Astrocyte of the hippocampus (primary cell): ENCODE measurements at places on chromosomes 1 and 21.

DNA sequence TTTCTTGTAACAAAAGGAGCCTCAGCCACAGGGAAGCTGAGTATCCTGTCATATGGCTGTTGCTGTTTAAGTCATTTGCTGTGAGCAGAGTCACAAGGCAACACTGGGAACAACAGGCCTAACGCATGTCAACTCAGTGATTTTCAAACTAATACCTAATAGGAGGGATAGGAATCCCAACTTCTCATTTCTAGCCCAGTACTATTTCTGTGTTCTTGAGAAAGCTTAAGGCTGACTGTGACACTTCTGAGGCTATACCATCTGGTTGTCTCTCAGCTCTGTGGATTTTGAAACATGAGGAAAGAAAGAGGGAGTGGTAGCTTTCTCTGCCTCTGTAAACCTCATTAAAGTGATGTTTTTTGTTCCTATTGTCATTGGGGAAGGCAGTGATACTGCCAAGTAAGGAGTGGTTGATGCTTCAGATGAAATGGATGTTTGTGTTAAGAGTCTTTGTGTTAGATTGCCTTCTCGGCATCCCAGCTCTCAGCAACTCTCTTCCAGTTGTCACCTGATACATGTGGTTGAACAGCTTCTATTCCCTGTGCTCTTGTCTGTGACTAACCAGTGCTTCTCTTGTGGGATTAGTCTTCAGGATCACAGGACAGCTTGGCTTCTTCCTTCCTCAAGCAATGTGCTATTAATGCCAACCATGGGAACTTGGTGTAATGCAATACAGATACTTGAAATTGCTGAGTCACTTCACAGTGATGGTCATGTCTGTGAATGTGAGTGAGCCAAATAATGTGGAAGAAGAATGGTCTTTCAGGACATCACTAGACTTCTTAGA lies 166.8 kb upstream of the IVNS1ABP start:
- peak; percentile 83 for DNase-seq

GRCh38 chr1:4978660-4979390 lies 324.4 kb downstream of the AJAP1 start:
- DNase-seq: no peak

GRCh38 chr21:25422610-25423608 lies 184.4 kb downstream of the MRPL39 start:
- DNase-seq: no peak

DNA sequence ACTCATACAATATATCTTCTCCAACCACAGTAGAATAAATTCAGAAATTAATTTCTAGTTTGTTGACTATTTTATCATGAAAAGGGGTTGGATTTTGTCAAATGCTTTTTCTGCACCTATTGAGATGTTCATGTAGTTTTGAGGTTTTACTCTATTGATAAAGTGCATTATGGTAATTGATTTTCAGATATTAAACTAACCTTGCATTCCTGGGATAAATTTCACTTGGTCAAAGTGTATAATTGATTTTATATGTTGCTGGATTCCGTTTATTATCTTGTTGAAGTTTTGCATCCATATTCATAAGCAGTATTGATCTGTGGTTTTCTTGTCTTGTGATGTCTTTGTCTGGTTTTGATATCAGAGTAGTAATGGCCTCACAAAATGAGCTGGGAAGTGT lies 34.4 kb upstream of the HYI start:
- DNase-seq: no peak

DNA sequence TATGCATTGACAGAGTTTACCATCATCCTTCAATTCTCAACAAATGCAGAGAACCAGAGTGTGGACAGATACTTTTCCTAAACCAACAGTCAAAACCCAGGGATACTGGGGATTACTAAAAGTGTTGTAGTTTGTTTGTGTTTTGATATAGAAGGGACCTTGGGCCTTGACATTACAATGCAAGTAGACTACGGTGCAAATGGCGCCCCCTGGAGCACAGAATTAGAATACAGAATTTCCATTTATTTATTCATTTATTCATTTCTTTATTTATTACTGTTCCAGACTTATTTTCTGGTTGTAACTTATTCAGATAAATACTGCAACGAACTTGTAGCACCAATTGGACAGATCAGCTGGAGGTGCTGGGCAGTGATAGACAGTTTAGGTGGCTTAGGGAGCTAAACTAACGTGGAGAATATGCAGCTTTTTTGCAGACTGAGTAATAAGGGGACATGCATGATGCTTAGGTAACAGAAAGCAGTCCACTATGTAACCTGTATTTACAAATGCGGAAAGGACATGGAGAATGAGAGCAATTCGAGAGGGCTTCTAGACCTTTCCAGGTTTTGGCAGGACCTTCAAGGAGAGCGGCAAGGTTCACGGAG lies 42.6 kb downstream of the KIRREL1 start:
- DNase-seq: peak; percentile 70

DNA sequence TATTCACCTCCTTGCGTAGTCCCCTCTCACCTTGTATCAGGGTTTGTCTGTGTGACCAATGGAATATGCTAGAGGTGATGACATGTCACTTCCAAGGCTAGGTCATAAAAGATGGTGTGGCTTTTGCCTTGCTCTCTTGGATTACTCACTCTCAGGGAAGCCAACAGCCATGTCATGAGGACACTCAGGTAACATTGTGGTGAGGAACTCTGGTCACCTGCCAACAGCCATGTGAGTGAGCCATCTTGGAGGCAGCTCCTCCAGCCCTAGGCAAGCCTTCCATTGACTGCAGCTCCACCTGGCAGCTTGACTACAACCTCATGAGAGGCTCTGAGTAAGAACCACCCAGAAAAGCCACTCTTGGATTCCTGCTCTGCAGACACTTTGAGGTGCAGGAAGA lies 11.0 kb upstream of the HEYL start:
- DNase-seq: no peak
